Umbilical cord (tissue), 2 donors: ENCODE measurements at places on chromosomes 7 and 10. TPM values are rescaled to one million over a fixed set of nuclear protein-coding genes. Genes with fewer than 3 reads are reported as not detected.
A peak's percentile ranks its signal among the peaks of the same experiment; 100 is the strongest.

Gene MSMB
- total RNA-seq, result not detected

GRCh38 chr7:29105752-29106668 is 40.3 kb downstream of the CPVL start:
- DNase-seq, result peak; percentile 81

DNA sequence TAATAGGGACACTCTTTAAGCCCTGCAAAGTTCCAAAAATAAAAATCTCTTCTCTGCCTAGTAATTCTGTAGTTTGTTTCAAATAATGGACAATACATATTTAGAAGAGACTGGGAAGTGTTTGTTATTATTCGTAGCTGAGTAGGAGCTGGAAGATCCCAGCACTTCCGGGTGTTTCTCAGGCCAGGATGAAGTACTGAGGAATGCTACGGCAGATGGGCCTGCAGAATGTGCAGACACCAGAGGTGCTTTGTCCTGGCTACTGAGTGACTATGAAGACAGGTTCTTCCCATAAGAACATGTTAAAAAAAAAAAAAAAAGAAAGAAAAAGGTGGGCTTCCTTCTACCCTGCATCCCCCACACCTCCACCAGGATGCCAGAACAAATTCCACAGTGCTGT is 36.1 kb downstream of the ETV1 start:
- DNase-seq, result no peak

- no peak for DNase-seq
These were observed 56.1 kb downstream of the ADCYAP1R1 start for GRCh38 chr7:31108097-31108657.

Gene CPVL
- total RNA-seq, result 13.2 TPM

DNA sequence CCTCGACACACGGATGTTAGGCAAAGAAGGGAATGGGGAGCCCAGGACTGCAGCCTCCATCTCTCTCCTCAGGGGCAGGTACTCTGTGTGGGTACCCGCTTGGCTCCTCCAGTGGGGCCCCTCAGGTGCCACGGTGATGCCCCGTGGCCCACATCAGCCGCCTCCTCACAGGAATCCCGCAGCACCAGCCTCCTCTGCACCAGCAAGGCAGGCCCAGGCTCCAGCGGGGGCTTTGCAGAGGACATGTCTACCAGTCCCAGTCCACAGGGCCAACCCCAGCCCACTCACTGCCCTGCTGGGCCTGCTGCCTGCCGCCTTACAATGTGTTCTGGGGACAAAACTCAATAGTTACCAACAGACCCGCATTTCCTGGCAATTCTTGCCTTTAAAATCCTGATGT is 61.6 kb upstream of the ADGRA1 start:
- no peak for DNase-seq

- DNase-seq, result no peak
These were observed 225.1 kb upstream of the GRB10 start for GRCh38 chr7:51007551-51008505.

Gene ELFN1
- 0.96 TPM for total RNA-seq

- DNase-seq, result no peak
These were observed 36.0 kb downstream of the LRRC72 start for GRCh38 chr7:16562456-16563220.

Gene DNAJC12
- total RNA-seq, result 6.7 TPM
